ENCODE measurements at places on chromosomes 2 and 18. TPM values are rescaled to one million over a fixed set of nuclear protein-coding genes. Genes with fewer than 3 reads are reported as not detected.
A peak's percentile ranks its signal among the peaks of the same experiment; 100 is the strongest.

TCF7L1 gene
- total RNA-seq: not detected

CTAGE1 gene
- total RNA-seq: not detected

MPHOSPH10 gene
- 12.3 TPM for total RNA-seq

DNA sequence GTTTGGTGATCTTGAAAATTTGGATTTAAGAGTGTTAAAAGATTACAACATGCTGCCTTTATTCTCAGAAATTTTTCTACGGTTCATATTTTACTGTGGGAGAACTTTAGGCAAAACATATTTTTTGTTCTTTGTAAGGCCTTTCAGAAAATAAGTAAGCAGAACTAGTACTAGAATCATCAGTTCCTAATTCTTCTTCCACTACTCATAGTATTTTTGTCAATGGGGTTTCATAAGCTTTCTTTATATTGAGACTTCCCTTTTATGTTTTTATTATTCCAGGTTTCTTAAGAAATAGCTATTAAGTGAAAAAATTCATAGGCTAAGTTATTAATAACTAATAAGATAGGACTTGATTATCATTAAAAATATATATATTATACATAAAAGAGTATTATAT is 12.4 kb downstream of the UGGT1 start:
- no peak for DNase-seq

GRCh38 chr2:232870018-232870765 is at the start of gene SNORC:
Gene SNORC (plus strand): TSS chr2:232870264. CDS start chr2:232870342, 78 bp downstream.
- no peak for DNase-seq

- peak; percentile 70 for DNase-seq
Observed at GRCh38 chr2:203498161-203498560, 36.9 kb downstream of the RAPH1 start.

- no peak for DNase-seq
Observed at GRCh38 chr2:134401081-134401497, 147.2 kb downstream of the MGAT5 start.

- DNase-seq: no peak
Observed at GRCh38 chr2:133262893-133263292, 305.4 kb downstream of the NCKAP5 start.

DNA sequence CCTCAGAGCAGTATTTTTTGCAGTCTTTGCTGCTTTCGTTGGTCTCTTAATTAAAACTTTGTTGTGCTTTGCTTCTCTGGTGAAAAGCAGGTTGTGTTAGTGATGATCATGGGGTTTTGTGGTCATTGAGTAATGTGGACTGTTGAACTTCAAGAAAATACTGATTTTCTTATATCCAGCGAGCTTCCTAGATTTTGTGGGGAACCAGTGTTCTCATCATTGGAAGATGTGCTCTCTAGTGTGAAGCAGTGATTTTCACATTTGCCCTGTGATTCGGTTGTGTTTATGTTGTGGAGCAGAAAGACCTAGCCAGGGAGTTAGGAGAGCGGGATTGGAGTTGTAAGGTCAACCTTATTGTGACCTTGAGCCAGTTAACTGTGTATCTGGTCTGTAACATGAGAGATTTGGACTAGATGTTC is 12.4 kb downstream of the ASAP2 start:
- no peak for DNase-seq

GRCh38 chr18:48765053-48765452 is 185.7 kb downstream of the SMAD7 start:
- DNase-seq: no peak
